ENCODE measurements at places on chromosomes 2 and 18. TPM values are rescaled to one million over a fixed set of nuclear protein-coding genes. Genes with fewer than 3 reads are reported as not detected.

EIF5B gene
- total RNA-seq: 46.6 TPM

BMP10 gene
- total RNA-seq: 0.08 TPM

GRCh38 chr18:37985126-37985525 is 419.5 kb upstream of the CELF4 start:
- no peak for DNase-seq

GRCh38 chr2:66456183-66457041 is 21.5 kb downstream of the MEIS1 start:
- no peak for DNase-seq

DNA sequence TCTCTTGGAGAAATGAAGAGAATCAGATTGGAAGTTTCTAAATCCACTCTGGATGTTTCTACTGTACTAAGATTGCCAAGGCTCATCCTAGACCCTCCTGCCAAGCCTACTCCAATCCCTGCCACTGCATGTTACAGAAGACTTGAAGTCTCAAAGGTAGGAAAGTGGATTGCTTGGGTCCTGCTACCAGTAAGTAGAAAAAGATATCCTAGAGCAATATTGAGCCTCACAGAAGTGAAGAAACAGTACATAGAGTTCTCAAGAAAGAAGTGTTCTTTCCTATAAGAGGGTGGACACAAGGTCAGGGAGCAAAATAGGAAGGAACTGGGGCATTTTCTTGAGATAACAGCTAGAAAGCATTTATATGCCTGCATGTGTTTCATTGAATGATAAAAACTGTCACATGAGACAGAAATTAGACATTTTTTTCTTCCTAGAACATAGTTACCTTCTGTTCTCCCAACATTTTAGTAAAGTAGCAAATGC is 232.9 kb downstream of the RBM43 start:
- no peak for DNase-seq

- DNase-seq: no peak
These were observed 45.3 kb downstream of the FRZB start for GRCh38 chr2:182821182-182821581.

MC2R gene
- total RNA-seq: not detected

SDC1 gene
- total RNA-seq: 62.6 TPM

SERPINB7 gene
- not detected for total RNA-seq

DNA sequence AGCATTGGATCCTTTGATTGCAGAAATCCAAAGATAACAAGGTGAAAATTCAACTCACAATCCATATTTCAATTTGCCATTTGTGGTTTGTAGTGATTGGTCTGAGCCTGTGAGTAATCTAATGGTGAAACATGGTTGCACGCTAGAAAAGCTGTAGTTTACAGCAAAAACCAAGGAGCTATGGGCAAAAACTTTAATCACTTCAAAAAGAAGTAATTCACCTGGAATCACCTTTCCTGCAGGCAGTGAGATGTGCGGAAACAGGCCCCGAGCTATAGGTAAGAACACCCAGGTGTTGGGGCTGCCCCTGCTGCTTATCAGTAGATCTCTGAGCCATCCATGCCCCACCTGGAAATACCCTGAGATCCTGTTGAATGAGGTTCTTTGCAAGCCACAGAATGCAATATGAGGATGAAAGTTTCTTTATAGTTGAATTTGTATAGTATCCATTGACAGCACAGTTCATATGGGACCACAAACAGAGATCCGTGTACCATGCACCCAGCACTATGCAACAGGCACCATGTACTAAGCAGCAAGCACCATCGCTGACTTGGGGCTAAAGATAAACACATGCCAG is 208.2 kb downstream of the SPP2 start:
- DNase-seq: no peak

SERPINE2 gene
- 51.1 TPM for total RNA-seq

- DNase-seq: no peak
These were observed 47.7 kb upstream of the NR4A2 start for GRCh38 chr2:156380117-156380645.

ANKRD53 gene
- total RNA-seq: 0.36 TPM

- no peak for DNase-seq
These were observed 971.7 kb upstream of the GYPC start for GRCh38 chr2:125684256-125684655.

POMC gene
- not detected for total RNA-seq

DNA sequence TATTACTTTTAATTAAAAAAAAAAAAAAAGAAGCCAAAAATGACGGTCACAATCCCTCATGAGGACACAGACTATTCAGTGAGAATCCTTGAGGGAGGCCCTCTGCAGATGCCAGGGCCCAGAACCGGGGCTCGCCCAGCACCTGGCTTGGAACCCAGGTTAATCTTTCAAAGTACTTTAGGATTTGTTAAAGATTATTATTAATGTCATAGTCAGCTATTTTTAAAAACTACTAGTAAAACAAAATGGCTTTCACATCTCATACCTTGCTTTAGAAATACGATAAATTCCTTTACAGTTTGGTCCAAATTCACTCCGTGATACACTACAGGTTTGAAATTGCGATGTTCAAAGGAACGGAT is 27.1 kb downstream of the C2orf76 start:
- DNase-seq: no peak

- no peak for DNase-seq
These were observed 153.3 kb upstream of the HNRNPA3 start for GRCh38 chr2:177059293-177059692.

ZNF396 gene
- 0.06 TPM for total RNA-seq

- DNase-seq: no peak
These were observed 144.7 kb downstream of the FAM210A start for GRCh38 chr18:13581496-13582177.

GRCh38 chr18:45353530-45353929 is 261.7 kb upstream of the SLC14A2 start:
- DNase-seq: no peak

DNA sequence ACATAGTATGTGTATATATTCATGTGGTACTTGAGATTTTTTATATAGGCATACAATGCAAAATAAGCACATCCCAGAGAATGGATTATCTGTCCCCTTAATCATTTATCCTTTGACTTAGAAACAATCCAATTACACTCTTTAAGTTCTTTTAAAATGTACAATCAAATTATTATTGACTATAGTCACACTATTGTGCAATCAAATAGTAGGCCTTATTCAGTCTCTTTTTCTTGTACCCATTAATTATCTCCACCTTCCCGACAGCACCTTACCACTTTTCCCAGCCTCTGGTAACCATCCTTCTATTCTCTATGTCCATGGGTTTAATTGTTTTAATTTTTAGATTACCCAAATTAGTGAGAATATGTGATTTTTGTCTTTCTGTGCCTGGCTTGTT is 914.1 kb downstream of the CCDC85A start:
- no peak for DNase-seq

DNA sequence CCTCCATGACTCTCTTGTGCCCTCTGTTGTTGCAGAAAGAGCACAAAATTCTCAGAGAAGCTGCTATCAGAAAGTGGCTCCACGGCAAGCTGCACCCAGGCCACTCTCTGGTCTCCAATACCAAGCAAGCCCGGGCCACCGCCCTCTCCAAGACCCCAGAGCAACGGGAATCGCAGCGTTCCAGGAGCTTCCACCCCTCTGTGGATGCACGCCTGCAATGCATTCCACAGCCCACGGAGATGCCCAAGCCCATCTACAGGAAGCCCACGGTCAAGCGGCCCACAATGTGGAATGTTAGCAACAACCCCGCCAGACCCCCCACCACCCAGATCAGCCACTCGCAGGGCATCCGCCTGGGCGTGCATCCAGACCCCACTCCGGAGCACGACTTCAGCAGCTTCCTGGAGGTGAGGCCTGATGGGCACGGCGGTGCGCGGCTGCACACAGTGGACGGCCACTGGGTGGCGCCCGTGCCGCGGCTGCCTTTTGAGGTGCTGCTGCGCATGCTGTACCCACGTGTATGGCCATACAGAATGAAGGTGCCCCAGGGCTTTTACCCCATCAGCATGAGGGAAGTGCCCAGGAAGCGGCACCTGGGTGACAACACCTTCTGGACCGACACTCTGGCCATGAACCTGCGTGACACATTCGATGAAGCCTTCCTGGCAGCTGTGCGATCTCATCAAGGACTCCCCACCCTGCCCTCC is 6.3 kb downstream of the ANKRD53 start:
- DNase-seq: no peak

DNA sequence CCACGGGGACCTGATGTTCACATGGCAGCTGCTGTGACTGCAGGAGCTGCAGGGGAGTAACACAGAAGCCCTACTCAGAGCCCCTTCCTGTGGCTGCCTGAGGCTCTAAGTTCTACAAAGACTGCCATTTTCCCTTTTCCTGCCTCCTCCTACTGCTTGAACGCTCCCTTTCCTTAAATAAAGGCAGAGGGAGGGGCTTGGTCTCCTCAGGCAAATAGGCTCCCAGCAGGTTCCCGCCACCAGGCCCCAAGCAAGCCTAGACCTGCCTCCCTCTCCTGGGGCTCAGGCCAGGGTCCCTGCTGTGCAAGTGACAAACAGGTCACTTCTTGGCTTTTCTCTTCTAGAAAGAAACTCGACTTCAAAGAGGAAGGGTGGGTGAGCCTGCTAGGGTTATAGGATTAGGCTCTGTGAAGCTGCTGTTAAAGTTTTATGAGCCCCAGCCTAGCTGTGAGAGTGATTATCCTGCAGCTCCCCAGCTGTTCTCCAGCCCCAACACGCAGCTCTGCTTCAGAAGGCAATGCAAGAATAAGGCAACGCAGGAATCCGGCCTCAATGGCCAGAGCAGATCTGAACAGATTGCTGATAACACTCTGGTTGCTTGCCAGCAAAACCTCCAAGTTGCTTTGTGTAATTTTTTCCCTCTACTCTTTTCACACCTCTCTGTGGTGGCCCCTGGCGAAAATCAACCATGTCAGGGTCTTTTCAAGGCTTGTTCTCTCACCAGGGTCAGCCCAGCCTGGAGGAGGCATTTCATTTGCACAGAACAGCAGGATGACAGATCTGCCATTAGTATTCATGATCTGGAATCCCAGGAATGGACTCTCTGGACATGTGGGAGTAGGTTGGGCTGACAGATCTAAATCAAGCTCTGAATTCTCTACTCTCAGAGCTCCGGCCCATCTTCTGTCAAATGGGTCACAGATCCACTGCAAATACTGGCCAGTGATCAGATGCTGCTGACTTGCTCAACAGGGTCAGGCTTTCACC is 71.3 kb downstream of the MRO start:
- DNase-seq: no peak

DNA sequence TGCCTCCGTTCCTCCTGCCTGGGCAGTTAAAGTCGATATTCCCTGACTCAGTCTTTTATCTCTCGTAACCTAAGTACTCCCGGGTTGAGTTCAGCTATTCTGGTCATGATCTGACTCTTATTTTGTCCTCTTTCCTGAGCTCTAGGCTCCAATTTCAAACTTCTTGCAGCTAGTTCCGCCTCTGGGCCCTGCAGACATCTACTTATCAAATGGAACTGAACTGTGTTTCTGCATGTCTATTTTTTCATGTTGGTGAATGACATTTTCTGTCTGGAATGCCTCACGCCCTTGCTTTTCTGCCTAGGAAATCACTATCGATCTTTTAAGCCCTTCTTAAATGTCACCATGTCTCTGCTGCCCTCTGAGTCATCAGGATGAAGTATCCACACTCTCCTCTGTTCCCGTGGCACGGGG is 101.5 kb downstream of the VAPA start:
- DNase-seq: no peak

REEP1 gene
- total RNA-seq: 2.1 TPM

ARL5A gene
- total RNA-seq: 64.5 TPM

DNA sequence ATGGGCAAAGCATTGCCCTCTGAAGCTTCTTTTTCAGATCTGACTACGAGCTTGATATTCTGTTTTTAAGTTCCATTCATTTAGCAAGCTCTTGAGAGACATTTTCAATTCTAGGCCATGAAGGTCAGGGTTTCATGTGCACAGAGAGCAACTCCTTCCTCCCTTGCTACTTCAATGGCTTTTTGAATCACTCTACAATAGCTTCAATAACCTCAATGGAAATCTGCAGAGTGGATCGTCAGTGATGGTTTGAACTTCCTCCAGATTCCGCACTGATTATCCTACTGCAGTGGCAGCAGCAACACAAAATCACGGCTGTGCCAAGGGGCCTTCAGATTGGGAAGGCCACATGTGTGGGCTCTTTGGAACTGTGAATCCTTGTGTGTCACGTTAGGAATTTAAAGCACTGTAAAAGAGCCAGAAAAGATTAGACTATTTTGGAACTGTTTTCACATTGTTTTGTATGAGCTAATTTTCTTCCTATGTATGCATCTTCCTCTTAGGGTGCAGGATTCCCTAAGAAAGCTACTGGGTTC is 88.4 kb upstream of the MGAT4A start:
- no peak for DNase-seq

GRCh38 chr2:184326066-184326465 is 272.3 kb upstream of the ZNF804A start:
- no peak for DNase-seq

DNA sequence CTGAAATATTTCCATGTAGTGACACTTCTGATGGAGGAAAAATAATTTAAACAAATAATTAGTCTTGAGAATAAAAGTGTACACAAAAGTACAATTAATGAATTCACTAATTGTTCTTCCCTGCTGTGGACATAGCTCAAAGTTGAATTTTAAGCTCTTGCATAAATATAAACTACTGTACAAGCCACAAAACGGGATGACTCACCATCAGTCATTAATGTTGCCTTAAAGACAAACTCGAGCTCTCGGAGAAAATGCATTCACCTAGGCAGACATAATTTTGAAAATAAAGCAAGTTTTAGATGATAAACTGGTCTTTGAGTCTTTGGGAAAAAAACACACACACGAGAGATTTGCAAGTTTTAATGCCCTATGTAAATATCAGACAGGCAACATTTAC is 436.4 kb downstream of the ZNF521 start:
- no peak for DNase-seq

HRH4 gene
- not detected for total RNA-seq

DSC3 gene
- total RNA-seq: not detected

GRCh38 chr2:105641389-105641811 is 103.3 kb upstream of the NCK2 start:
- peak; percentile 62 for DNase-seq

FOXI3 gene
- total RNA-seq: not detected

GRCh38 chr2:222598611-222599010 is 57.3 kb downstream of the FARSB start:
- no peak for DNase-seq

UGT1A10 gene
- not detected for total RNA-seq

FMNL2 gene
- total RNA-seq: 22.3 TPM

DNA sequence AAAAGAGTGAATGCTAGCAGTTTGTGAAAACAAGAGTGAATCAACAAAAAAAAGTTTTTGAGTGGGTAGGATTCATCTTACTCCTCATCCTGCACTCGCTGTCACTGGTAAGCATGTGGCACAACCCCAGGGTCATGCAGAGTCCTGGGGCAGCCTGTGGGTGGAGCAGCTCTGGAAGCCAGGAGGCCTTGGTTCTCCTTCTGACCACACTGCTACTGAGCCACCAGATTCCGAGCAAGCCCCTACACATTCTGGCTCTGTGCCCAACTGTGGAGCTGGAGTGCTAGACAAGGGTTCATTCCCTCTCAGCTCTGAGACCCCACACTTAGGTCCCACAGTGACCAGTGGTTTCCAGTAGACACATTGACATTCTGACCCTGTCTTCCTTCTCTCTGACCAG is 670.6 kb downstream of the BCL11A start:
- DNase-seq: peak; percentile 96

DNA sequence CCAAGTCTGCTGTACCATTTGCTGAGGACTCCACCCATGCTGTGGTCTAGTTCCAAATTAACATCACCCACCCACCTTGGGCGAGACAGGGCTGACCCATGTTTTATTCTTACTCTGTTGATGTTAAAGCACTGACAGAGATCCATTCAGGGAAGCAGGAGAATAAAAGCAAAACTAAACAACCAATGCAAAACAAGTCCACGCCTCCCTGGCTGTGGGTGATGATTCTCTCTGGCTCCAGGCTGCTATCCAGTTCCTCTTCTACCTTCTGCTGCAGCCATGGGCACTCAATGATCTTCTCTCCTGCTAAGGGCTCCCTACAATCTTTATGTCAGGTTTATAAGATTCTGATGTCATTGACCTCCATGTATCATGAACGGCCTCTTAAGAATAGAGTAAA is 786.6 kb upstream of the ID2 start:
- DNase-seq: no peak

All from SJCRH30 (cell line).